ENCODE measurements at places on chromosomes 12 and 14.

GRCh38 chr12:56616925-56617324, 13.2 kb downstream of the BAZ2A start:
- no peak for DNase-seq

- no peak for DNase-seq
Measured at GRCh38 chr12:64385468-64385867, 5.1 kb downstream of the C12orf56 start.

- no peak for DNase-seq
Measured at GRCh38 chr12:84814664-84815245, 97.8 kb downstream of the SLC6A15 start.

DNA sequence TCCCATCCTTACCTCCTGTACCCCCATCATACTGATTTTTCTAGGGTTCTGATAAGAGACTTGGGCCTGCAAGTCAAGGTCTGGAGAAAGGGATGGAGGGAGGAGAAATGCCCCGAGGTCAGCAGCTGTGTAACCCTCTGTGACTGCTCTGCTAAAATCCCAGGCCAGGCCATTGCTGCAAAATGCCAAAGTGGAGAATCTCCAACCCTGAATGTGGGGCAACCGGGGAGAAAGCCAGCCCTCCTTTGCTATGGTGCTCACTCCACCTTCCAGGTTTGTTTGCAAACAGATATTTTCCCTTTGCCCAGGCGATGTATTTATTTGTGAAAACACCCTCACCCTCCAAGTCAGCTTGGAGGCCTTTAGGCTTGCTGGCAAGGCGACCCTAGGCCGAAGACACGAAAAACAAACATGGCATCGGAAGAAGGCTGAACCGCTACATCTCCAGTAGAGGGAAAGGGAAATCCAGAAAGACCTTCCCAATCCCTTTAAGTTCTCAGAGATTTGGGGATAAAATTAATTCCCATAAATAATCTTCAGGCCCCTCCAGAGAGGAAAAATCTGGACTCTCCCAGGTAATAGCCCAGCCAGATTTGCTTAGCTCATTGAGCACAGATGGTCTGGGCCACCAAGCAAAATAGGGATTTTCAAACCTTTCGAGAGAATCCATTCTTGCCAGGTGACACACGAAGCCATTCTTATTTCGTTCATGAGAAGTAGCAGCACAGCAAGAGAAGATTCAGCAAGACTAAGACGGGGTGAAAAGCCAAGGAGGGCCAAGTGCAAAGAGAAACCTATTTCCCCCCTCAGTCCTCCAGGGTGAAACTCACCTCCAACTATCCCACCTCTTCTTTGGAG, 1.3 kb upstream of the TBX5 start:
- DNase-seq: no peak

DNA sequence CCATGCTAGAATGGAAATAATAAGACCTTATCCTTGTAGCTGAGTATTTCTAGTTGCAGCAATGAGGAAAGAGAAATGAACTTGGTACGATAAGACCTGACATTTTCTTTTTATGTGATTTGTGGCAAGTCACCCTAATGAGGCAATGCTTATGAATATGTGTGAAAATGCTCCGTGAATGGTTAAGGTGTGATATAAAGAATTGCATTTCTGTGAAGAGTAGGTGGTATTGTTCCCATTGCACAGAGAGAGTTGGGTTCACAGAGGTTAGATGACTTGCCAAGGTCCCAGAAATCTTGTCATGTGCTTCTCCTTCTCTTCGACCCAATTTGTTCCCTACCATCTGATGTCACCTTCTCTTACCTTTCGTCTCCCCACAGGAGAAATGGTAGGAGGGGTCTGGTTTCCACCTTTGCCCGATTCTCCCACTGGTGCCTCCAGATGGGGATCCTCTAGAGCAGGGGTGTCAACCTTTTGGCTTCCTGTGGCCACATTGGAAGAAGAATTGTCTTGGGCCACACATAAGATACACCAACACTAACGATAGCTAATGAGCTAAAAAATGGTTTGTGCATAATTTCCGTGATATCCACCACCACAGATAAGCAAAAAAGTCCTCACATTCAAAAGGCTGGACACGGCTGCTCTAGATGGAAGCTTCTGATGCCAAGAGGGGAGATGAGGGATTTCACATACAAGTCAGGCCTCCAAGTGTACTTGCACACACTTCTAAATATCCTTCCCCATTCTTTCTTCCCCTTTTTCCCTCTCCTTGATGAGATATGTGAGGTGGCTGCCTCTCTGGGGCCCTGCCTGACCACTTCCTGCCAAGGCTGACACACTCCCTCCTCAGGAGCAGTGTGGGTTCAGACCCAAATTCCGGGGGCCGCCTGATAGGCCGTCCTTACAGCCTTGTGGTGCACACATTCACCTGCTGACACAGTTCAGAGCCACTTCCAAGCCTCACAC, 96.1 kb downstream of the PLXNC1 start:
- peak; percentile 68 for DNase-seq

DNA sequence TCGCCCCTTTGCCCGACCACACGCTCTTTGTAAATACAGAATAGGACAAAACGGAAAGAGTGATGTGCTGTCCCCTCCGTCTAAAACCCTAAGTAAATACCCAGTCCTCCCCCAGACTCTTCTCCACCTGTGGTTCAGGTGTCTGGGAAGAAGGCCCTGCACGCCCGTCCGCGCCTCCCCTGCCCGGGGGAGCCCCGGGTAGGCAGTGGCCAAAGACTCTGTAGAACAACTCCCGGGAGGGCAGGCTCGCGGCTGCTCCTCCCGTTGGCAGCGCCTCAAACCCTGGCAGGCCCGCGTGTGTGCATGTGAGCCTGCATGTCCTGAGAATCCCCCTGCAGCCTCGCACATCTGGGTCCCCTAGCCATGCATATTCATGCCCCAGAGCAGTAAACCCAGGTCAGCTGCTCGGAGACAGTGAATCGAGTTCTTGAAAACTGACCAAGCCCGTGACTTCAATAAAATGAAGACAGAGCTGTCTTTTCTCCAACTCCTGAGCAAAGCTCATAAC, 165.8 kb downstream of the MON2 start:
- DNase-seq: no peak

DNA sequence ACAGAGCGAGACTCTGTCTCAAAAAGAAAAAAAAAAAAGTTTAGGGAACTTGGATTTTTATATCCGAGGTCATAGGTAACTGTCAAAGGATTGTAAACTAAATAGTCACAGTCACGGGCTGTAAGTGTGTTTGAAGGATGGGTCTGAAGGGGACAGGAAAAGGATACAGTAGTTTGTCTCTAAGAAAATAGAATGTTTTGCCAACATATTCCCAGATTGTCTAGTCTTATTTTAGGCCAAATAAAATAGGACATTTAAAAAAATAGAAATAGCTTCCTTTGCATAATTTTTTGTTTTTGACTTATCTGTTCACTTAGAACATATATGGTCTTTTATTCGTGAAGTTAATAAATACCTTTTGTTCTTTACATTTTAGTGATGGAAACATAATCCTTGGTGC, 24.2 kb upstream of the REP15 start:
- DNase-seq: no peak

DNA sequence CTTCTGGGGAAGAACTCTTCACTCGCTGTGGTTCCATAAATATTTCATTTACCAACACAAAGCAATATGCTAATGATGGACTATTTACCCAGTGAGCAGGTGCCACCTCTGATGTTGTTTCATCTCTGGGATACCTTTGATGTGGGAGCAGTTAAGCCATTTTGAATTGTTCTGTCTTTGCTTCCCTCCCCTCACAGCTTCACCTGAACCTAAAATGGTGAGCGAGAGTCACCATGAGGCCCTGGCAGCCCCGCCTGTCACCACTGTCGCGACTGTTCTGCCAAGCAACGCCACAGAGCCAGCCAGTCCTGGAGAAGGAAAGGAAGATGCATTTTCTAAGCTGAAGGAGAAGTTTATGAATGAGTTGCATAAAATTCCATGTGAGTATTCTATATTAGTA, 352.7 kb downstream of the SYT1 start:
- no peak for DNase-seq

GRCh38 chr12:52673217-52673616, 7.0 kb downstream of the KRT1 start:
- no peak for DNase-seq

DNA sequence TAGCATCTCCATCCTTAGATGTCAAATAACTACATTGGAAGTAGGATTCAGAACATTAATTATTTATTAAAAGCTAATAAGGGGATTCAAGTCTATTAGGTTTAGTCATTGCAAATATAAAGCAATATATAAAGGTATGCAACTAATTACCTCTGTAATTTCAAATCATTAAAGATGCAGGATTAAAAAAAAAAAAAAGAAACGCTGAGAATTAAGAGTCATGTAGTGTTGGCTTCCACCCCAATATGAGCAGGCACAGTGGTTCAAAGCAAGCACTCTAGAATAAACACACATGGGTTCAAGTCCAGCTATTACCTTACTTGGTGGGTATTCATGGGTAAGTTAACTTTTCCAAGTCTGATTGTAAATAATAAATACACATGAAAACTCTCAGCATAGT, 10.9 kb downstream of the SPTB start:
- DNase-seq: no peak

DNA sequence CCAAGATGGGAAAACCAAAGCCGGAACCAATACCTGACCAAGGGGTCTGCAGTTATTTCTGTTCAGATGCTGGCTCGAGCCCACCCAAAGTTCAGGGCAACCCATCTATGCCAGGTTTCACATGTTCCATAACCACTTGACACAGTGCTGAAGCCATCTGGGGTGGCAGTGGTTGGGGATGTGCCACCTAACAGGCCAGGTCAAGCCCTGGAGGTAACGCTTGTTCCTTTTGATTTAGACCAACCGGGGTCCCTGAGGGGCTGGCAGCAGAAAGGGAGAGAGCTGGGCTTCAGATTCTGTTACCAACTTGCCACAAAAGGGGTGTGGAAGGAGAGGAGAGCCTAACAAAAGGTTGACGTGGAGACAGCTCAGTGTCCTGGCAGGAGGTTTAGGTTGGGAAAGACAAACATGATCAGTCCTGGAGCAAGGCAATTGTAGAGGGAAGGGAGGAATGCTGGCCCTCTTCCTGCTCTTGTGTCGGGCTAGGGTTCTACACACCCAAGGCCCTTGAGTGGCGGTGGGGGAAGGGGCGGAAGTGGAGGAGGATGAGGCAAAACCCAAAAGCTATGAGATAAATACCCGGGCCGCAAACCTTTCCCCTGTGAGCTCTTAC, 31.9 kb downstream of the CACNA2D4 start:
- DNase-seq: no peak

DNA sequence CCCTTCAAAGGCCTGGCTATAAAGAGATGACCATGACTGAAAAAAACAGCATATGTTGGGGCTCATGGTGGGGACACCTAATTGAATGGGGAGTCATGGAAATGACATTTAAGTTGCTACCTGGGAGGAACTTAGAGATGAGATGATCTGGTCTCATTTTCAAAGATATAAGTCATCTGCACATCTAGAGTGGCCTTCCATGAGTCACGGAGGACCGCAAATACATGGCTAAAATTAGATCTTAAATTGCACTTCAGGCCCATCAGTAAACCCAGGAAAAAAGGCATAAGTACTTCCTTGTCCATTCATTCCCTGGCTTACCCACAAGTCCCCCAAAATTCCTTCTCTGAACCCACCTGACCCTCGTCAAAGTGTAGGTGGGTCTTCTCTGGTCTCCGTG, 53.4 kb downstream of the SPTB start:
- no peak for DNase-seq

GRCh38 chr12:32260696-32261095, 138.7 kb upstream of the FGD4 start:
- no peak for DNase-seq

GRCh38 chr14:77059276-77059915, 30.9 kb upstream of the IRF2BPL start:
- DNase-seq: no peak

DNA sequence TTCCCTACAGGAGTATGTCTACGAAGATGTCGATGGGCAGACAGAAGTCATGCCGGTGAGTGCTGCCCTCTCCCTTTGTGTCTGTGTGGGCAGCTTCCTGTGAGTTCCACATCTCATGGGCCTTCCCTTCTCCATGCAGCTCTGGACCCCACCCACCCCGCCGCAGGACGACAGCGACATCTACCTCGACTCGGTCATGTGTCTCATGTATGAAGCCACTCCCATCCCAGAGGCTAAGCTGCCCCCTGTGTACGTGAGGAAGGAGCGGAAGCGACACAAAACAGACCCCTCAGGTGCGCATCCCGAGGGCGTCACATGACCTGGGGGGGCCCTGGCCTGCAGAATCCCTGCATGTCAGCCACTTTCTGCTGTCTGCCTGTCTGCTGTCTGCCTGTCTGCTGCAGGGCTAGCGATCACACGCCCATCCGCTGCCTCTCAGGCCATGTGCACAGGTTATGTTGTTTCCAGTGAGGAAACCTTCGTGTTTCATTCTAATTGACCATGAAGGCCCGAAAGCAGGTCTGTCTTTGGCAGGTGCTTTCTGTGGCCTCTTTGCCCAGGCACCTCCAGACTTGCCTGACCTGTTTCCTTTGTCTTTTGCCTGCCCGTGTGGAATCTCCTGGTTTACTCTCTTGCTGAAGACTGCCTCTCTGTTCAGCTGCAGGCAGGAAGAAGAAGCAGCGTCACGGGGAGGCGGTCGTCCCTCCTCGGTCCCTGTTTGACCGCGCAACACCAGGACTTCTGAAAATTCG, 95.1 kb downstream of the EP400 start:
- no peak for DNase-seq

DNA sequence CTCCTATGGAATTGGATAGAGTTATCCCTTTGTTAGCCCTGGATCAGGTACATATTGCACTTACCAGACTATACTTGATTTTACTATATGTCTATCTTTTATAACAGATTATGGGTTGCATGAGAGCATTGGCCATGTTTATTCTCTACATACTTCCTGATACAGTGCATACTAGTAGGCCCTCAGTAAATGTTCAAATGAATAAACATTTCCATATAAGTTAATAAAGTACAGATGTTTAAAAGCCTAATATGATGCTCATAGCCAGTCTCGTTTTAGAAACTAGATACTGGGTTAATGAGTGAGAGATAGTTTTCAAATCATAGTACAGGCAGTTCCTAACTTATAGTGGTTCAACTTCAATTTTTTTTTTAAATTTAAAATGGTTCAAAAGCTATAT, 39.5 kb upstream of the TOMM20L start:
- no peak for DNase-seq

DNA sequence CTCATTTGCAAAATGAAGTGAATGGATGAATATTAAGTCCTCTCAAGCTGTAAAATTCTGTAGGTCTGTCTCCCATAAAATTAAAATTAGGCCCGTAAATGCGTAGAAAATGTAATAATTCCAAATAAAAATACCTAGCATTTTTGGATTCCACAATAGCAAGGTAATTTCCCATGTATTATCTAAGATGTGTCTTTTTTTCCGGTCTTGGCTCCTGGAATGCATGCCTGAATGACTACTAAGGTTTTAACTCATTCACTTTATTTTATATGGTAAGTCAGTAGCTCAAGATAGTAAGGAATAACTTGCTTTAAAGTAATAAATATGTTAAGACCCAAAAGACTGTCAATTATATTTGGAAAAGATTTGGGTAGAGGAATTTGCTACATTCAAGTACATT, 11.1 kb downstream of the TXNRD1 start:
- no peak for DNase-seq

GRCh38 chr12:92075425-92075914, 70.2 kb downstream of the BTG1 start:
- no peak for DNase-seq

GRCh38 chr14:50362764-50363713, 33.6 kb downstream of the CDKL1 start:
- no peak for DNase-seq
